H9 (cell line): ENCODE measurements at places on chromosomes 4 and X. TPM values are rescaled to one million over a fixed set of nuclear protein-coding genes. Genes with fewer than 3 reads are reported as not detected.

Gene MAP9
- 15.4 and 16.0 TPM in 2 replicates for total RNA-seq

Gene SOWAHB
- total RNA-seq = 0.13 and 0.26 TPM in 2 replicates

Gene HEPH
- 55.7 and 60.6 TPM in 2 replicates for total RNA-seq

- H3K27me3 ChIP-seq = no peaks in the 10 kb centered on the region
- peaks cover 58% of the 10 kb centered on the region for H3K36me3 ChIP-seq
- no peak for DNase-seq
- no peaks in the 10 kb centered on the region; the same call in 1 of the 2 replicates for H3K4me1 ChIP-seq
- no peak overlapping the region for H3K4me3 ChIP-seq
Observed at GRCh38 chr4:24559889-24560288, 24.5 kb downstream of the DHX15 start.

DNA sequence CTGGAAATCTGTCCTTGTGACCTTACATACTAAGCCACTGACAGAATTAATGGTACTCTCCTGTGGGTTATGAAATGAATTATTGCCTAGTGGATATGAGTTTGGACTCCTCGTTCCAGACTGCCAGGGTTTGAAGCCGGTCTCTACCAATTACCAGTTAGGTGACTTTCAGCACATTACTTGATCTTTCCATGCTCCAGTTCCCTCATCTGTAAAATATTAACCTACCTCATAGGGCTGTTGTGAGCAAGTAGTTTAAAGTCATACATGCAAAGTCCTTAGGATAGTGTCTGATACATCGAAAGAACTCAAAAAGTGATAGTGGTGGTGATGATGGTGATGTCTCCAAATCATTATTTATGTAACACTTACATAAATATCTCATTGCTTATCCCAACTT is 373.5 kb upstream of the ARX start:
- no peaks in the 10 kb centered on the region for H3K4me1 ChIP-seq
- no peak overlapping the region for H3K4me3 ChIP-seq
- DNase-seq = no peak
- H3K27me3 ChIP-seq = no peaks in the 10 kb centered on the region
- no peak overlapping the region for H3K27ac ChIP-seq

- no peak for DNase-seq
- no peaks in the 10 kb centered on the region for H3K27me3 ChIP-seq
- no peak overlapping the region for H3K27ac ChIP-seq
- H3K36me3 ChIP-seq = no peaks in the 10 kb centered on the region
Observed at GRCh38 chrX:129634541-129634940, 20.2 kb downstream of the APLN start.

- H3K36me3 ChIP-seq = peaks cover 27% of the 10 kb centered on the region
- no peak for DNase-seq
- H3K27me3 ChIP-seq = no peaks in the 10 kb centered on the region
- no peak overlapping the region for H3K27ac ChIP-seq
- H3K4me1 ChIP-seq = no peaks in the 10 kb centered on the region
Observed at GRCh38 chrX:130726661-130727060, 176.3 kb downstream of the ENOX2 start.

DNA sequence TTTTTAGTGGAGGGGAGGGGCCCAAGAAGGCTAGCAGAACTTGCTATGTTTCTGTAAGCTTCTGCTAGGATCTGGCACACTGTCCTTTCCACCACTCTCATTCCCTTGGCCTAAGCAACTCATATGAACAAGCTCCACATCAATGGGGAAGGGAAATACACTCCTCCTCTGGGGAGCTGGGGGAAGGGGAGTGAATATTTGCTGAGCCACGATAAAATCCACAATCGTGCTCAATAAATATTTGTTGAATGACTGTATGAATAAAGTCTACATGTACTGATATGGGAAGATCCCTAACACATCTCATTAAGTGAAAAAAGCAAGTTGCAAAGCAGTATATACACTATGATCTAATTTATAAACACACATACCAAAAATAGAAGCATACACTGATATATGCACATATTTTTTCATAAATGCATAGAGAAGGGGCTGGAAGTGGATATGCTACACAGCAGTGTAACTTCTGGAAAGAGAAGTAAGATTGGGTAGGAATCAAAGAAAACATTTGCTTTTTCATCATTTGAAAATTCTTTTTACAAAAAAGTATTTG is 95.8 kb upstream of the EFHC2 start:
- no peaks in the 10 kb centered on the region for H3K4me1 ChIP-seq
- no peak overlapping the region for H3K4me3 ChIP-seq
- H3K36me3 ChIP-seq = no peaks in the 10 kb centered on the region; the same call in 1 of the 2 replicates
- H3K27ac ChIP-seq = no peak overlapping the region
- no peaks in the 10 kb centered on the region; the same call in 1 of the 2 replicates for H3K27me3 ChIP-seq

DNA sequence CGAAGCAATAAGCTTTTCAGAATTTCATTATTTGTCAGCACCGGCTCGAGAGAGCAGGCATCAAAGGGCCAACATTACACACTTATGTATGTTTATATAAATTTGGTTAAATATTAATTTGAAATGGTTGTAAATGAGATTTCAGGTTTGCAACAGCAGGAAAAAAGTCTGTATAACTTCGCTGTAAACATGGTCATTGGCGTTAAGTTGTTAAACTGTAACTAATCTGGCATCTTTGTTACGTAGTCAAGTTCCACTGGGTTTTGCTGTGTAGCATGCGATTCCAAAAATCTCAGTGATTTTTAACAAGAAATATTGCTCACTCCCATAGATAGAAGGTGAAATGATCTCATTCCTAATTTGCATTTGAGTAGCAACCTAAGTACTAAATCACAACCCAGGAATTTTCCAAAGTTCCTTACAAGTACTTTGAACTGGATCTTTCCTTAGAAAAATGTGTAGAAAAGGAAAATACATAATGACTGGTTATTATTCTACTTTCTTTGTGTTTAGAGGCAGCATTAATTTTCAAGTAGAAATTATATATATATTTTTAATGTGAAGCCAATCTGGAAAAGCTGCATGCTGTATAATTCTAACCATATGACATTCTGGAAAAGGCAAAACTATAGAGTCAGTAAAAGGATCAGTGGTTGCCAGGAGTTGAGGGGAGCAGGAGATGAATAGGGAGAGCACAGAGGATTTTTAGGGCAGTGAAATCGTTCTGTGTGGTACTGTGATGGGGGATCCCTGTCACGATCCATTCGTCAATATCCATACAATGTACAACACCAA is 222.1 kb downstream of the CBR4 start:
- H3K4me1 ChIP-seq = peaks cover 6% of the 10 kb centered on the region; the same call in 1 of the 2 replicates
- H3K36me3 ChIP-seq = no peaks in the 10 kb centered on the region
- no peaks in the 10 kb centered on the region; the same call in 1 of the 2 replicates for H3K27me3 ChIP-seq
- DNase-seq = no peak

GRCh38 chr4:183411291-183411861 is 33.1 kb upstream of the CDKN2AIP start:
- no peaks in the 10 kb centered on the region for H3K36me3 ChIP-seq
- no peaks in the 10 kb centered on the region for H3K27me3 ChIP-seq
- H3K4me1 ChIP-seq = no peaks in the 10 kb centered on the region; the same call in 1 of the 2 replicates
- H3K27ac ChIP-seq = no peak overlapping the region
- H3K4me3 ChIP-seq = no peak overlapping the region
